HepG2 (cell line): ENCODE measurements at places on chromosomes 4 and X. TPM values are rescaled to one million over a fixed set of nuclear protein-coding genes. Genes with fewer than 3 reads are reported as not detected.

DNA sequence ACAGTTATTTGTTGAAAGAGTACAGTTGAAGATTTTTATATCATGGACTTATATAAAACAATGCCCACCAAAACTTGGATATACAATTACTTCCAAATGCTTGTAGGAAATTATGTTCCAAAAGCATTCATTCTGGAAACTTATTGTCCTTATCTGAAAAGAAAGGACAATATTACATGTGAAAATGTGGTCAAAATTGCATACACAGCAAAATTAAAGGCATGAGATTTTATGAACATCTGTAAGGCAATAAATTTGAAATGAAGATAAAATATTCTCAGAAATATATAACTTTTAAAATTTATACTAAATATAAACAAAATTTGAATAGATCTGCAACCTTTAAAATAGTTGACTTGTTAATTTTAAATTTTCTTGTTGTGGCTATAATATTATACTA, 1173.8 kb downstream of the NLGN4X start:
- H3K4me3 ChIP-seq: no peak overlapping the region
- no peaks in the 10 kb centered on the region for H3K4me1 ChIP-seq
- no peaks in the 10 kb centered on the region for H3K36me3 ChIP-seq

GRCh38 chrX:68354879-68355628, 78.2 kb downstream of the OPHN1 start:
- DNase-seq: no peak
- H3K4me1 ChIP-seq: 0 out of 2 replicates have a peak, but pooled peaks cover 9% of the 10 kb centered on the region
- no peaks in the 10 kb centered on the region for H3K27me3 ChIP-seq
- H3K36me3 ChIP-seq: no peaks in the 10 kb centered on the region
- H3K27ac ChIP-seq: no peak overlapping the region
- no peak overlapping the region for H3K4me3 ChIP-seq

GRCh38 chr4:17584521-17585213, 7.7 kb downstream of the LAP3 start:
- no peak overlapping the region for H3K27ac ChIP-seq
- no peak overlapping the region for H3K4me3 ChIP-seq
- H3K27me3 ChIP-seq: no peaks in the 10 kb centered on the region
- H3K4me1 ChIP-seq: peaks cover 48% of the 10 kb centered on the region

Gene REELD1
- 0.04 TPM in 1 of 2 replicates, not detected in the other for total RNA-seq
